NCI-H1417 treated with DMSO at 0.1 percent for 48 hours (cell line): ENCODE measurements at places on chromosomes 12 and 14.

DNA sequence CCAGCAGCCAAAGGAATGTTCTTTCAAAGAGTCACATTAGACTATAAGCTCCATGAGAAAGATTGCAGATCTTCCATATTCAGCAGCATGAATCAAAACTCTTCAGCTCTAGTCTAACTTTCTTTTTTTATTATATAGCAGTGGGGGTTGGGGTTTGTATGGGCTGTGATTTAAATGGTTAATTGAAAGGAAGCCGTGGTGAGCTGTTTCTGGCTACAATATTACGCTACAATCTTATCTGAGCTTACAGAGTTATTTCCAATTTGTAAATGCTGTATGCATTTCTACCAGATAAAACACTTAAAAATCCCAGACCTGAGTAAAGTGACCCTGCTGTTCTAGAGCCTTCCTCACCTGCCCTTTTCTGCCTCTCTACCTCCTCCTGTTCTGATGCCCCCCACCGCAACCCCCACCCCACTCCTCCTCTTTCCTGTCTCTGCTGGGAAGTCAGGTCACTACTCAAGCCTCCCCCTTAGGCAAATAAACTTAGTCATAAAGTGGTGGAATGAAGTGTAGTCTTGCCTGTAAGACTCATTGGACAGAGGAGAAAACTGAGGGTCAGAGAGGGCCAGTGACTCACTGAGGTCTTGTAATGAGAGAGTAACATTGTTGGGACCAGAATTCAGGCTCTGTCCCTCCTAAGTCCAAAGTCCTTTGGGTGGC is 1089.5 kb downstream of the BCL11B start:
- no peak for DNase-seq

DNA sequence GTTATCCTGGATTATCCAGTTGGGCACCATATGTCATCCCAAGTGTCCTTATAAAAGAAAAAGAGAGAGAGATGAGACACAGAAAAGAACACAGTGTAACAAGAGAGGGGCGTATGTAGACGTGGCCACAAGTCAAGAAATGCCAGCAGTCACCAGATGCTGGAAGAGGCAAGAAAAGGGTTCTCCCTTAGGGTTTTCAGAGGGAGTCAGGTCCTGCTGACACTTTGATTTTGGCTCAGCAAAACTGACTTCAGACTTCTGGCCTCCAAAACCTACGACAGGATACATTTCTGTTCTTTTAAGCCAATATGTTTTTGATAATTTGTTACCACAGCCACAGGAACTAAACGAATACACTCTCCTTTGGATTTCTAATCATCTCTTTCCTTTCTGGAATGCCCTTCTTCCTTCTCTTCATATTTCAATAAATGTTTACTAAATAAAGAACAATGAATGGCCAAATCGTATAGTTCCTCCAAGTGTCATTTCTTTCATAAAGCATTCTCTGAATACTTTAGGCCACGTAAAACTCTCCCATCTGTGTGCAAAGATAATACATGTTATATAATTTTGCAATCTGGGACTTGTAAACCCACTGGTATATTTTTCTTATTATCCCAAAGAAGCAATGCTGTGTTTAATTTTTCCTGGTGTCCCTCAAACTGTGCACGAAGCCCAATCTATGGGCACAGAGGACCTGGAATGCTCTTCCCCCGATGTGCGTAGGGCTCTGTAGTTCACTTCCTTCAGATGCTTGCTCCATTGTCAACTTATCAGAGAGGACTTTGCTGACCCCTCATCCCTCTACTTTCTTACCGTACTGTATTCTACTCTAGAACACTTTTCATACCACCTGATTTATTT is 303.6 kb downstream of the CEP128 start:
- no peak for DNase-seq

GRCh38 chr14:56816574-56817391 is 6.5 kb upstream of the OTX2 start:
- no peak for DNase-seq

GRCh38 chr12:34287986-34288962 is 266.0 kb downstream of the ALG10 start:
- DNase-seq: no peak

GRCh38 chr12:115988625-115989563 is 288.6 kb downstream of the MED13L start:
- no peak for DNase-seq

DNA sequence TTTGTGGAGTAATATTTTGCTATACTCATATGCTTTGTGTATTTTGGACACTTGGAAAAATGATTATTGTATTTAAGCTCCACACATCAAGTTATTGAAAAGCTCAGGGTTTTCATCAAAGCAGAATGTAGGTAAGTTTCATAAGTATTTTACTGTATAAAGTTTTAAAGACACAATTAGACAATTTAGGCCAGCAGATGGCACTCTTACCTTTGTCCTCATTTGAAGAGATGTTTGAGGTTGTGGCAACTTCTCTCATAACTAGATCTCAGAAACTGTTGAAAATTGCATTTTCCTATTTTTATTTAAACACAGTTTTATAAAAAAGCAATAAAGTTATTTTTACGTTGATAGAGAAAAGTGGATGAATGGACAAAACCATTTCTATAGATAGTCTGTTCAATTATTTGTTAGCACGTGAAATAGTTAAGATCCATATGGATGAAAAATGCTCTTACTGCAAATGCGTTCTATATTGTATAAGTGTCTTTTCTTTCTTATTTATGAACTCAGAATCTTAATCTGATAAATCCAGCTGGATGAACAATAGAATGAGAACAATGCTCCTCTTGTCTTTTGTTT is 300.0 kb downstream of the AEBP2 start:
- DNase-seq: peak; percentile 23

DNA sequence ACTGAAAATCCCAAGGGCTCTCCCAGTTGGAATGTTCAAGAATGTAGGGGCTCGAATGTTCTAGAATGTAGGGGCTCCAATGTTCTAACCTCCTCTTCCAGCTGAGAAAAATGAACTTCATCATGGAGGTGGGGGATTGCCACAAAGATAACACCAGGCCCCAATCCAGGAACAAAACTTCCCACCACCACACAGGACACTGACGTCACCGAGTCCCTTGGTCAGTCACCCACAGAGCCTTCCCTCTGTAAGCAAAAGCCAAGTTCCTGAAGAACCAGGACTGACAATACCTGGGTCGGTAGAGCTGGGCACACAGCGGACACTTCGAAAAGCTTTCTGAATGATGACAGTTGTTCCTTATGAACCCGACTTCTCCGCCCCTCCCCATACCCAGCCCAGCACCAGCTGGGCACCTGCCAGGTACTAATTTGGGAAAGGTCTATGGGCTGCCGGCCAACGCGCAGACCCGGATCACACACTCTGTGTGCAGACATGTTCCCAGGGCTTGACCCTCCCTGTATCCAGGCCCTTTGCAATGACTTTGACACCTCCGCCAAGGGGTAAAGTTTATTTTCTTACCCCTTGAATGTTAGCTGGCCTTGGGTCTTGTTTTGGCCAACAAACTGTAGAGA is 18.9 kb downstream of the ITPK1 start:
- no peak for DNase-seq

- DNase-seq: no peak
Observed at GRCh38 chr14:45249856-45250575, 3.0 kb downstream of the MIS18BP1 start.

- no peak for DNase-seq
Observed at GRCh38 chr14:22164616-22165015, 424.4 kb downstream of the DAD1 start.

GRCh38 chr12:1250641-1251040 is 259.6 kb downstream of the ERC1 start:
- DNase-seq: no peak

GRCh38 chr12:120590741-120591407 is 9.7 kb upstream of the POP5 start:
- no peak for DNase-seq

GRCh38 chr12:95766356-95767019 is 24.1 kb downstream of the NTN4 start:
- no peak for DNase-seq

DNA sequence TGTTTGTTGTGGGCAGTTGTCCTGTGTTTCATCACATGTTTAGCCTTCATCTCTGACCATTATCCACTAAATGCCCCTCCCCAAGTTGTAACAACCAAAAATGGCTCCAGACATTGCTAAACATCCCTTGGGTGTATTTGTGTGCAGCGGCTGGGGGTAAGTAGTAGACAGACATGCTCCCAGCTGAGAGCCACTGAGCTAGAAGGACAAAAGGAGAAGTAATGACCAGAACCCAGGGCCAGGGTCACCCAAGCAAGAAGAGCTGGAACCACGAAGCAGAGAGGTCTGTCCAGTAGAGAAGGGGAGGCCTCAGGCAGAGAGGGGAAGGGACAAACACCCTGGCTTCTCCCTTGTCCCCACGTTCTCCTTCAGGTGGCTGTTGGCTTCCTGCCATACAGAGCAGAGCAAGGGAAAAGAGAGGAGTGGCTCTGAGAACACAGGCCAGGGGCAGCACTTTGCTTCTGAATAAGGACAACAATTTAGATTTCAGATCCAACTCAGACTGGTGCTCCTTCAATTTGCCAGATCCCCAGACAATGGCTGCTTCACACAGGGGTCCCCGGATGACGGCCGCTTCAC is 55.2 kb downstream of the NDUFA12 start:
- DNase-seq: no peak

DNA sequence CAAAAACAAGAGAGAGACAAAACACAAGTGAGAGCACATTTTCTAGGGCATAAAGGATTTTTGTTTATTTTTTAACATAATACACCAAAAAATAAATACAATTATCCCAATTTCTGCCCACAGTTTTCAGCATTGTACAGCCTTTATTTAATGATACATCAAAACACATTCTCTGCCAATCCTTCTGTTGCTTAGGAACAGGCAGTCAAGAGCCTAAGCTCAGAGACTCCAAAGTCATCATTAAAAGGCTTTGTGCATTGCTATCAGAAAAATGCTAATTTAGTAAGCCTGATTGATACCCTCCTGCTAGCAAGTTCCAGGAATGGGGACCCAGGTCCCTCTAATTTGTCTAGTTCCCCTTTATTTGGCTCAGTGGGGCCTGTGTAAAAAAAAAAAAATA is 536.5 kb downstream of the RPS29 start:
- no peak for DNase-seq

DNA sequence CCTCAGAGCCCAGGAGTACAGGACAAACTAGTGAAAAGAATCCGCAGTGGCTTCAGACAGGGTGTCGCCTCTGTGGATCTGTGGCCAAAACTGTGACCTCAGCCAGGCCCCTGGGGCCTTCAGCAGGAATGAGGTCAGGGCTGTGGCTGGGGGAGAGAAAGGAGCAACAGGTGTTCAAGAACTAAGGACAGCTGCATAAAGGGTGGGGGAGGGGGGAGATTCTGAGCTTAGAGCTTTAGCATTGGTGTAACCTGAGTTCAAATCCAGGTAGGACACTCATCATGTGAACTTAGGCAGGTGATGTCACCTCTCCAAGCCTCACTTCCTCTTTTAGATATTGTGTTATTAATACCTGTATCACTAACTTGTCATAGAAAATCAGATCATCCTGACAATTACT is 40.9 kb upstream of the CORO1C start:
- DNase-seq: no peak

- no peak for DNase-seq
Observed at GRCh38 chr12:120720234-120720986, 5.2 kb upstream of the ACADS start.

DNA sequence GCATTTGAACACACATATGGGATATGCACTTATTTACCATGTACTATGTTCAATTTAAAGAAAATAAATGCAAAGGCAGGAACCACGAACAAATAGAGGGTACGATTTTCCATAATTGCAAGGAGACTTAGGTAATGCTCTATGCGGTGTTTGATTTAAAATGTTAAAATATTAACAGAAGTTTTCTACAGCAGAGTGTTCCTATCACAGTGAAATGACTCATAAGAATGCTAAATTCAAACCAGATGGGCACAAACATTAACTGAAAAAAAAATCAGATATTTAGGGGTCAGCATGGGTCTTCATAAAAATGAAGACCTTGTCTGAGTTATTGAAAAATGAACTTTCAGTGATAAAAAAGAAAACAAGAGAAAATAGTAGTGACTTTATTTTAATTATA is 65.4 kb downstream of the LLPH start:
- DNase-seq: no peak

GRCh38 chr12:88650715-88651114 is 70.4 kb upstream of the KITLG start:
- no peak for DNase-seq

GRCh38 chr12:14892726-14893505 is 7.3 kb upstream of the MGP start:
- DNase-seq: no peak

DNA sequence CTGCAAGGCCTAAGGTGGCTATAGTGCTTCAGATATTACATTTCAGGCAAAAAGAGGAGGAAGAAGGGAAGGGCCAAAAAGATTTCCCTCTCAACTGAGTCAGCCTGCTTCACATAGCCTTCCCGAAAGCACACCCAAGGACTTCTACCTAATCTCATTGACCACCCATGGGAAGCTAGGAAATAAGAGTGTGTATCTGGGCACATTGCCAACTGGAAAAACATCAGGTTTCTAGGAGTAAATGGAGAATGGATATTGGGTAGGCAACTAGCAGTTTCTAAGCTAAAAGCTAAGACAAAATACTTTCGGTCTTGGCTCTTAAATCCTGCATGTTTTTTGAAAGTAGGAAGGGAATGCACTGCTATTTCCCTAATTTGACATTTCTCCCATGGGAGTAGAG is 221.7 kb upstream of the GRIP1 start:
- peak; percentile 28 for DNase-seq

DNA sequence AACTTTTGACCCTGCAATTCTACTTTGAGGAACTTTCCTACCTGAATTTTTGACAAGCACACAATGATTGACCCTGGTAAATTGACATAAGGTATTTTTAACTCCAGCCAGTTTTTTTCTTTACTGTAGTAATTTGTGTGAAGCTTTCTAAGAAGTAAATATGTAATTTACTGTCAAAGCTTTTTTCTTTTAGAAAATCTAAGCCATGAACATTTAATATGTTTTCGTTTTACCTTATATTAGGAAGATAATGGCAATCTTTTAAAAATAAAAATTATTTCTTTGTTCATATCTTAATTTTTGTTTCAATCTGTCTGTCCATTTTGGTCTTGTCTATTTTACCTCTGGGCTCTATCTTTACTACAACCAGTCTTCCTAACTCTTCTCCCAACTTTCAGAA is 279.9 kb downstream of the FBXL14 start:
- DNase-seq: no peak
